ENCODE measurements at places on chromosomes 13 and 19.
A peak's percentile ranks its signal among the peaks of the same experiment; 100 is the strongest.

DNA sequence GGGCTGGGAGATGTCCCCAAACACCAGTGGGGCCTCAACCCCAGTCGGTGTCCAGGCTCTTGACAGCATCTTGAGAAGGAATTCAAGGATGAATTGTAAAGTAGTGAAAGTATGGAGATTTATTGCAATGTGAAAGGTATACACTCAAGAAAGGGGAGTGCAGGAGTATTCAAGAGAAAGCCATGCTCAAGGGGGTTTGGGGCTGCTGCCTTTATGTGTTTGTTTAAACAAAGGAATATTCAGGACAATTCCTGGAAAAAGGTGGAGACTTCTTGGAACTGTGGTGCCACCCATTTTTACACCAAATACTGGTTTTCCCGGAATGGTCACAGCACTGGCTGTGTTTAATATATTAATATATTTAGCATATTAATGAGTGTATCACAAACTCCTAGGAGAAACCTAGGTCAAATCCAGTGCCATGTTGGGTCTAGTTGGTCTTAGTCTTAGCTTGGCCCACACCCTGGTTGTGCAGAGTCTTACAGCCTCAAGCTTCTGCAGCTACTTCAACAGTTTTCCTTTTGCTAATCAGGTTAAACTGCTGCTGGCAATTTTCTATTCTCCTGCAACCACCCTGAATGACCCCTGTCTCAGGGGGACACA lies 138.5 kb upstream of the TMTC4 start:
- no peak for DNase-seq

DNA sequence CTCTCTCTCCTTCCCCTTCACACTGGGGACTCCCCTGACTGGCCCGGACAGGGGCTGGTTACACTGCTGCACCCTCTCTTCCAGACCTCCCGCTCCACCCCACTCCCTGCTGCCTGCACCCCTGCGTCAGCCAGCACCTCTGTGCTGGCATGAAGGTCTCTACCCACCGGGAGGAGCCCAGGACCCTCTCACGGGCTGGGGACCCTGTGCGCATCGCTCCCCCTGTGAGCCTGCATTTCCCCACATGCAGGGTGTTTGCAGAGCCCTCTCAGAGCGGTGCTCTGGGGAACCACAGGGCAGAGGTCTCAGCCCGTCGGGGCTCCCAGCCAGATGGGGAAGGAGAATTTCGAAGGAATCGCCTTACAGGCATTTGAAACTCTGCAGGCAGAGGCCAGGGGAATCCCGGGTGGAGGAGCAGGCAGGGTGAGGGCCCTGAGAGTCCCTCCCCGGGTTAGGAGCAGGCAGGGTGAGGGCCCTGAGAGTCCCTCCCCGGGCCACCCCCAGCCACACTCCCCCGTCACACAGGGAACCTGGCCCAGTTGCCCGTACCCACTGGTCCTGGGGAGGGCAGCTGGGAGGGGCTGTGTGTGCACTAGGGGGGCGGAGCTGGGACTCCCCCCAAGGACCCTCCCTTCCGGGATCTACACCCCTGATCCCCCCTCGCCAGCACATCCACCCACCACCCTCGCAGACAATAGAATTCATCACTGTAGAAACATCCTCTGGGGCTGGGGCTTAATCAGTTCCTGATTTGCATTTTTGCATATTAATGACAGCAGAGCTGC lies 16.3 kb upstream of the TCF3 start:
- no peak for DNase-seq

DNA sequence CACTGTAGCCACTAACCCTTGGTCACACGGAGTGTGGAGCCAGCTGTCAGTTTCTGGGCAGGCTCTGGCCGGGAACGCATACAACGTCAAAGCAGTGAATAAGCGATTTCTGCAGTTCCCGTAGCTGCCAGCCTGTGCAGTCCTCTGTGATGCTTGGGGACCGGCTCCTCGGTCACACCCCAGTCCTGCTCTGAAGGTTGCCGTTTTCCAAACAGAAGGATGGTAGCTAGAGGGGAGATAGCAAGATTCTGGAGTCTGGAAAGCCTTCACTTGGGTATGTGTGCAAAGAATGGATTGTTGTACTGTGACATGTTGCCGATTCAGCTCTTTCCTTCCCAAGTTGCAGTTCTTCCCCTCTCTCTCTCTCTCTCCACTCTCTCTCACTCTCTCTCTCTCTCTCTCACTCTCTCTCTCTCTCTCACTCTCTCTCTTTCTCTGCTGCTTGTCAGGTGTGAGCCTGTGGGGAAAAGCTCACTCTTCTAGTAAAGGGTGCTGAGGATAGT lies 38.7 kb upstream of the C1QTNF9 start:
- peak; percentile 28 for DNase-seq

GRCh38 chr19:7242601-7243258 lies 51.5 kb downstream of the INSR start:
- DNase-seq: no peak
